ENCODE measurements at places on chromosomes 4 and X. TPM values are rescaled to one million over a fixed set of nuclear protein-coding genes. Genes with fewer than 3 reads are reported as not detected.

DNA sequence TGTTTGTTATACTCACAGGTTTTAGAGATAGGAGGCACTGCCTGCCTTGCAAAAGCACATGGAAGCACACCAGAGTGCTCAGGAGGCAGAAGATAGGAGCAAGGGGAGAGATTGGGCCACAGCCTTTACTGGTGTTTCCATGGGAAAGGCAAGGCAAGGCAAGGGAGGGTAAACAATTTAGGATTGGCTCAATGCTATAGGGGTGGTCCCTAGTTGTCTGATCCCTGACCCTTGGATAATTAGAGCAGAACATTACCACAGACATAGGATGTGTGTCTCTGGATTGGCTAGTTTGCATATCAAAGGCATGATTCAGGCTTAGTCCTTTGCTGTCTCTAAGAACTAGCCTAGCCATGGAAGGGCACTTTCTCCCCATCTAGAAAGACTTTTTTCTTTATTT lies 36.1 kb downstream of the GRXCR1 start:
- DNase-seq: no peak

GRCh38 chr4:120829113-120829831 lies 93.3 kb downstream of the PRDM5 start:
- no peak for DNase-seq

DNA sequence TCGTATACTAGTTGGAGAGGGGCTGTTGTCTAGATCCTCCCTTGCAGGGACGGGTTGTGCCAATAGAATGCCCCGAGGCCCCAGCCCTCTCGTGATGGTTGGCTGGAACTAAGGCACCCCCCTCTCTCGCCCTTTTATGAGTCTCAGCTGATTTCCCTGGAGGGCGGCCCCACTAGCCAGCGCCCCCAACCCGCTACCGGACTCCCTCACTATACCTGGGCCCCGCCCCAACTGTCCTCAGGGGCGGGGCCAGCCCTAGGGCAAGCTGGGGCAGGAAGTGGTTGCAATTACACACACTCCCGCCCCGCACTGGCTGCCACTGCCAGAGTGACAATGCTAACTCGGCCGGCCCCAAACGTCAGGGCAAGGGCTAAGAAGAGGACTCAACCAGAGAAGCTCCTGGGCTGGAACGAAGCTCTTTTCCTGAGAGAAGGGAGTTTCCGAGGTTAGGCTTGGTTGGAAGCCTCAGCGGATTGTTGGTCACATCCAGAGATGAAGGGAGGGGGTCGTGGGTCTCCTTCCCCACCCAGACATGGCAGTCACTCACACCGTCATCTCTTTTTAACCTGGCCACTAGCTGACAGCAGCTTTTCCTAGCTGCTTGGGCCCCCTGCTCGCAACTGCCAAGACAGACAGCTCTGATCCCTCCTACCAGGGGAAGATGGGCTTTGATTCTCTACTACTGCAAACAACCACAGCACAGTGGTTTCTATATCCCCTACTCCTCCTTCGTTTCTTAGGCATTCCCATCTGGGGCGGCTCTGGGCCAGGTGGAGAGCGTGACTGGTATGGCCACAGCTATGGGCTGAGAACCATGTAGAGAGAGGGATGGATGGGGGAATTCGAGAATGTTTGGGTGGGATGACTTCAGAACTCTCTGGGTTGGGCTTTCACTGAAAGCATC lies 21.0 kb upstream of the BCORL1 start:
- peak; percentile 44 for DNase-seq

GRCh38 chr4:101259876-101260275 lies 87.5 kb downstream of the PPP3CA start:
- DNase-seq: no peak

DNA sequence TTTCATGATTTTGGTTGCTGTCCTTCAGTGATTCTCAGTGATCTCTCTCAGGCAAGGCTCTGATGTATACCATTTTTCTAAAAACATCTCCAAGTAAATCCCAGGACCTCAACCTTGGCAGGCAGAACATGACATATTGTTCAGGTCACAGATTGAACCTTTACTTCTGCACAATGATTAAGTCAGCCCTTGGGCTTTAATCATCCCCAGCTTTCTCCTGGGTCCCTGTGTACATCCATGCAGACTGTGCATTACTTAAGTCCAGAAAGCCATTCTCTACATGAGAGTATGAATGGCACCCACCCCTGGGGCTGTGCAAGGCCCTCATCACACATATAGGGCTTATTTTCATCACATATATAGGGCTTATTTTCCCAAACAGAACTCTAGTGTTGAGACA lies 58.7 kb upstream of the ADAMTS3 start:
- DNase-seq: no peak

Gene TECRL
- 1,086 TPM for total RNA-seq

Gene LRPAP1
- 297 TPM for total RNA-seq
